Fibroblast of gingiva (primary cell): ENCODE measurements at places on chromosomes 3 and 15.

GRCh38 chr3:154184582-154184981 is 63.4 kb downstream of the ARHGEF26 start:
- no peak for DNase-seq

DNA sequence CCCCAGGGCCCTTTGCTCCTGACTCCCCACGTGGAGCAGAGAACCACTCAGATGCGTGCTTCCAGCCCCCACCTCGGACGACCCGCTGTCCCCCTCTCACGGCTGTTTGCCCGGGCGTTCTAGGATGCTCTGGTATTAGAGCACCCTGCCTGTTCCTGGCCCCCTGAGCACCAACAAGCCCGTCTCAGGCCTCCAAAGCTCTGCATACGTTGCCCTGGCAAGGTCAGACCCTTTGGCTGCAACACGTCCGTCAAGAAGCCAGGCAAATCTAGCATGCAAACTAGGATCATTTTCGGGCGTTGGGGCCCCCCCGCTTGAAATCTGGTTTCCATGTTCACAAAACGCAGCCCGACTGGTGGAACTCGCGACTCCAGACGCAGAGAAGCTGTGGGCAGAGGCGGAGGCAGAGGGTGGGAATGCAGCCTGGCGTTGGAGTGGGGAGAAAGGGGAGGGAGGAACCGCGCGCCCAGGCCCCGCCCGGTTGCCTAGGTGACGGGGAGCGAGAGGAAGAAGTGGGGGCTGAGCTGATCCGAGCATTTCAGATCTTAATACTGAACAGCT is 86.2 kb upstream of the PIAS1 start:
- peak; percentile 32 for DNase-seq

- no peak for DNase-seq
Observed at GRCh38 chr3:45319996-45320305, 68.4 kb upstream of the LARS2 start.

DNA sequence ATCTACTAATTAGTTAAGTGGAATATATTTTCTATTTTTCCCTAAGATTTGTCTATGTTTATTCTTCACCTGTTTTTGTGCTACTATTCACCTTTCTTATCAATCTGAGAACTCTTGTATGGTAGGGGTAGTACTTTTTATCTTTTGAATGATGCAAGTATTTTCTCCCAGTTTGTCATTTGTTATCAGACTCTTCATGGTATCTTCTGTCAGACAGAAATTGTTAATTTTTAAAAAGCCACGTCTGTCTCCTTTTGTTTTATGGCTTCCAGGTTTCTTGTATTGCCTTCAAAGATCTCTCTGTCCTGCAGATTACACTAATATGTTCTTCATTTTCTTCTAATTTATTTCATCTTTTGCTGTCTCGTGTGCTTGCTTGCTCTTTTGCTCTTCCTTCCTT is 184.3 kb downstream of the PCCB start:
- DNase-seq = no peak

DNA sequence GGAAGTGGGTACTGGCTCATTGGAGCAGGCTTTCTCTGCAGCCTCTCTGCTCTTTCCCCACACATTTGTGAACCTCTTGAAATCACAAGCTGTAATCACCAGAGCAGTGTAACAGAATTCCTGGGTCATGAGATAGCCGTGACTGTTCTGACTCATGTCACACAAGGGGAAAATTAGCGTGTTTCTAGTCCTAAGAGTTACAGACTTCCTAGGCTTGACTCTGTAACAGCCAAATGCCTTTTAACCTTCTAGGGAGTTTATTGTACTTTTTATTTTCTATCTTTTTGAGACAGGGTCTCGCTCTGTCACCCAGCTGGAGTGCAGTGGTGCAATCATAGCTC is 54.7 kb upstream of the TRAK1 start:
- DNase-seq = peak; percentile 89

- peak; percentile 25 for DNase-seq
Observed at GRCh38 chr3:184180165-184180564, 5.5 kb downstream of the AP2M1 start.

DNA sequence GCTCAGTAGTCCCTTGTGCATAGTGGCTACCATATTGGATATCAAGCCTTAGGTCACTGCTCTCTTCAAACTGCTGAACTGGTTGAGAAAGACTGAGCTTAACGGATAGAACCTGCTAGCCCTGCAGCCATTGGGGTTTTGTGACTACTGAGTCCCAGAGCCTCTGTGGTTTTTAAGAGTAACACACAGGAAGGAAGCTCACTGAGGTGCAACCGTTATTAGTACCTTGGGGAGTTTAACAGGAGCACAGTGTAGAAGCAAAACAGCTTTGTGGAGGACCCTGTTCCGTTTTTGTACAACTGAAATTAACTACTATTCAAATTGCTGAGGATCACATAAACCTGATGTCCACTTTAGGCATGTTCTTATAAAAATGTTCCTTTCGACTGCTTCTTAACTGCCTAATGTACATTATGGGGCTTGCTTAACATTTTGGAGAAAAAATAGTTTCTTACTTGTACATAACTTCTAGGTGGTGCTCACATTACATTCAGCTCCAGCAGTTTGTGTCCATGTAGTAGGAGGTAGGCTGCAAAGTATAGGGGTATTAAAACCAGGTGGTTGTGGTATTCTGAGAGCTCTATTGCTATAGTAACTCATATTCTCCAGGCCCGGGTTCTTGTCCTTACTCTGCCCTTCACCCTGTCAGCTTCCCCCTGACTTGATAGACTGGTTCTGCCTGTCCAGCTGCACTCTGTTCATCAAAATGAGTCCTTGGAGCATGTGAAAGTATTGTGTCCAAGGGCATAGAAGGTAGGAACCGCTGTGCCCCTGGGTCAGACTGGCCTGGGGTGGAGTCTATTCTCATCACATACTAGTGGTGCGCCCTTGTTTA is 17.3 kb downstream of the PXK start:
- no peak for DNase-seq

- peak; percentile 47 for DNase-seq
Observed at GRCh38 chr15:58221591-58222241, 83.5 kb downstream of the AQP9 start.

DNA sequence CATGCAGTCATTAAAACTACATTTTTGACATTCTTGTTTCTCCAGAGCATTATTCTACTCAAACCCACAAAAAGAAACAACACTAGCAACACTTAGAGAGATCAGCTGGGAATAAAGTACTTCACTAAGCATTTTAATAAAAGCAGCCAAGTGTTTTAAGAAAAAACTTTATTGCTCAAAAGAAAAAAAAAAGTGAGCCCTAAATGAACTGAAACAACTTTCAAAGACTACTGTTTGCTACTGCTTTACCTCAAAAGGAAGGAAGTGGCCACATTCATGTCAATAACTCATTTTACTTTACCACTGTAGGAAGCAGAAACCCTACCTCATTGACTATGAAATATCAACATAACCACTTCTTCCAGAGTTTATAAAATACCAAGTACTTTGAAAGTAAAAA is 91.3 kb downstream of the UACA start:
- no peak for DNase-seq

GRCh38 chr15:42058791-42059190 is 35.6 kb downstream of the PLA2G4D start:
- DNase-seq = no peak

DNA sequence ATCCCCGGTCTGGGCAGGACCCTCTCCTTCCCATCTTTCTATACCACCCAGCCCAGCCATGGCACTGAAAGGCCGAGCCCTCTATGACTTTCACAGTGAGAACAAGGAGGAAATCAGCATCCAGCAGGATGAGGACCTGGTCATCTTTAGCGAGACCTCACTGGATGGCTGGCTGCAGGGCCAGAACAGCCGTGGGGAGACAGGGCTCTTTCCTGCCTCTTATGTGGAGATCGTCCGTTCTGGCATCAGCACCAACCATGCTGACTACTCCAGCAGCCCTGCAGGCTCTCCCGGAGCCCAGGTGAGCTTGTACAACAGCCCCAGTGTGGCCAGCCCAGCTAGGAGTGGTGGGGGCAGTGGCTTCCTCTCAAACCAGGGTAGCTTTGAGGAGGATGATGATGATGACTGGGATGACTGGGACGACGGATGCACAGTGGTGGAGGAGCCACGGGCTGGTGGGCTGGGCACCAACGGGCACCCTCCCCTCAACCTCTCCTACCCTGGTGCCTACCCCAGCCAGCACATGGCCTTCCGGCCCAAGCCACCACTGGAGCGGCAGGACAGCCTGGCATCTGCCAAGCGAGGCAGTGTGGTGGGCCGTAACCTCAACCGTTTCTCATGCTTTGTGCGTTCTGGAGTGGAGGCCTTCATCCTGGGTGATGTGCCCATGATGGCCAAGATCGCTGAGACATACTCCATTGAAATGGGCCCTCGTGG is 1.5 kb downstream of the SNX33 start:
- DNase-seq = no peak

GRCh38 chr3:172106037-172106954 is 66.9 kb downstream of the FNDC3B start:
- DNase-seq = no peak

DNA sequence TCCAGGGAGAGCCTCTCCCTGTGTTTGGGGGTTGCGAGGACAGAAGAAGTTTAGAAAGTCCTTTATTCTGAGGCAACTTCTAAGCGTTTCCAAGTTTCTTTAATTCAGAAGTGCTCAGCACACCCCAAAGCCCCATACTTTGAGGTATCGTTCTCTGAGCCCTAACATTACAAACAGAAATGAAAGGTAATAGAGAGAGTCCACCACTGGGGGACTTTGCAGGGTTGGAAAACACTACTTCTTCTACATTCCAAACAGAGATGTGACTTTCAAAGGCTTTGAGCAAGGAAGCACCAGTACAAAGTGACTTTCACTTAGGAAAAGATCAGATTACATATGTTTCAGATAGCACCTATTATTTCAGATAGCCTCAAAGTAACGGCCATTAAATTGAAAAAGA is 6.2 kb upstream of the ZNF280D start:
- no peak for DNase-seq

GRCh38 chr3:126034481-126035361 is 49.2 kb downstream of the SLC41A3 start:
- no peak for DNase-seq

DNA sequence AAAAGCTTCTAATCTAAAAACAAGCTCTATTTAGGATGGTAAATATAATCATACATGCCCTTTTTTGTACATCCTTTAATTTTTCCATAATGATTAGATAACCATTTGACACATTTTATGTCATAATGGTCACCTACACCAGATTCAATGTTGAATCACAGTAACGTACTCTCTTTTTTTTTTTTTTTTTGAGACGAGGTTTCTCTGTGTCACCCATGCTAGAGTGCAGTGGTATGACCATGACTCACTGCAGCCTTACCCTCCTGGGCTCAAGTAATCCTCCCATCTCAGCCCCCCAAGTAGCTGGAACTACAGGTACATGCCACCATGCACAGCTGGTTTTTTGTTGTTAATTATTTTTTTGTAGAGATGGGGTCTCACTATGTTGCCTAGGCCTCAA is 49.2 kb downstream of the PROS1 start:
- no peak for DNase-seq

DNA sequence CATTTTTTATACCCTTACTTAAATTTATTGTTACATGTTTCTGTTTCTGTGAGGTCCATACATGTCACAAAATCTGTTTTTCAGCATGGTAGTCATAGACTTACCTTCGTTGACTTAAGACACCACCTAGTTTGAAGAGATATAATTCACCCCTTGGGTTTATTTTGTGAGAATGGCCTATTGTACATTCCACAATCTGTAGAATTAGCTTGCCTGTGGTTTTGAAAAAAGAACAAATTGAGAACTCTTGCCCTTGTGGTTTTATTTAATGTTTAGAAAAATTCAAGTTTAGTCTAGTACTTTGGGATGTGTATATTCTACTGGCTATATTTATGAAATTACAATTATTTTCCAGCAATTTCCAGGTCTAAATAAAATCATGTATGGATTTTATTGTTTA is 31.6 kb downstream of the FILIP1L start:
- no peak for DNase-seq

- DNase-seq = no peak
Observed at GRCh38 chr15:29825227-29825626, 3.0 kb upstream of the TJP1 start.

- DNase-seq = no peak
Observed at GRCh38 chr15:89349206-89349558, 14.6 kb upstream of the POLG start.

- no peak for DNase-seq
Observed at GRCh38 chr3:133938770-133939462, 43.2 kb upstream of the RAB6B start.

DNA sequence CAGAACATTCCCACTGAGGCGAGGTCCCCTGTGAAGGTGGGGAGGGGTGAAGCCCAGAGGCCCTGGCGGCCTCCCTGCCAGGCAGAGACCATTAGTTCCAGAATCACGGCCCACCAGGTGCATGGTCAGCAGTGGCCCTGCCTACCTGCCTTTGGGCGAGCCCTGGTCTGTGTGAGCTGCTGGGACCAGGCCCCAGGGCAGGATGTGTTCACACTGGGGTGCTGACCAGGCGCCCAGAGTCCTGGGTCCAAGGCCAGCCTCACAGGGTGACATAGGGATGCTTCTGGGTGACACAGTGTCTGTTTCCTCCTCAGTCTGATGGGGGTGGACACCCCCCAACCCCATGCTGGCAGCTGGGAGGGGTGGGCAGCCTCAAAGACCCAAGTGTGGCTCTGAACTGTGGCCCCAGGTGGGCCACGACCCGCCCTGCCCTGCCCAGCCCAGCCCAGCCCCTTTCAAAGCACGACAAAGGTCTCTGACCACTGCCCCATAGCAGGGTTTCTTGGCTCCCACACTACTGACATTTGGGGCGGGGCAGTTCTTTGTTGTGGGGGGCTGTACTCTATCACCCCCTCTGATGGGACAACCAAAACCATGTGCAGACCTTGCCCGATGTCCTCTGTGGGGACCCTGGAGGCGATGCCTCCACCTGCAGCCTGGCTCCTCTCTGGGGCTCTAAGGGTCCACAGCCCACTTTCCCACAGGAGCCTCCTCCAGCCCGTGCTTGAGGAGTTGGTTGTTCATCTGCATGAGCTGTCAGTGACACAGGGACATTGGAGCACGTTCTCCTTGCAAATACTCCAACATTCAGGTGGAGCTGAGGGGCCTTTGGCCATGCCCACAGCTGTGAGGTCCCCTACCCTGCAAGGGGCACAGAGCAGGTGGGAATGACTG is 44.8 kb upstream of the SLC41A3 start:
- no peak for DNase-seq

DNA sequence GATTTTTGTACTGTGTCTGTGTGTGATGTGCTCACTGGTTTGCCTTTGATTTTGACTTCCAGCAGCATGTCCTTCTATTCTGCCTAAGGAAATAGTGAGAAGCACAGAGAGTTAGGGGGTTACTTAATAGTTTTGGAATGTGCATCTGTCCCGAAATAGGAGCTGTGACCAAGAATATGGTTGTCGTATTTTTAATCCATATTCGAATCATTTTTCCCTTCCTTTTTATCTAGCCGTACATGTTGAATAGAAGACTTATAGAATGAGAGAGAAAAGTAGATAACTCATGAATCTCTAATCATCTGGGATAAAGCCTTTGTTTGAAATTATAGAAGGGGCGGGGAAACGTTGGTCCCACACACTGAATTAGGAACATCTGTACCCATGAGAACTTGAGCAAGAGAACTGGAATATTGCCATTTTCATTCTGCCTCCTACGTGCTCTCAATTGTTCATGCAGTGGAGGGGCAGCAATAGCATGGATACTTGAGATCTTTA is 23.6 kb downstream of the CRTC3 start:
- DNase-seq = peak; percentile 92
